ENCODE measurements at places on chromosomes 2 and 18. TPM values are rescaled to one million over a fixed set of nuclear protein-coding genes. Genes with fewer than 3 reads are reported as not detected.

GRCh38 chr2:162716122-162716521 lies 122.4 kb downstream of the KCNH7 start:
- no peaks in the 10 kb centered on the region for H3K4me1 ChIP-seq
- no peaks in the 10 kb centered on the region for H3K36me3 ChIP-seq
- no peak overlapping the region for H3K27ac ChIP-seq
- H3K4me3 ChIP-seq = no peak overlapping the region

GRCh38 chr2:102154364-102154763 lies 11.8 kb downstream of the IL1R1 start:
- no peak overlapping the region for H3K4me3 ChIP-seq
- H3K36me3 ChIP-seq = peaks cover 43% of the 10 kb centered on the region
- H3K27me3 ChIP-seq = no peaks in the 10 kb centered on the region

GRCh38 chr2:107222466-107222865 lies 336.5 kb upstream of the ST6GAL2 start:
- no peaks in the 10 kb centered on the region for H3K27me3 ChIP-seq
- H3K36me3 ChIP-seq = no peaks in the 10 kb centered on the region
- H3K4me3 ChIP-seq = no peak overlapping the region
- DNase-seq = no peak
- no peak overlapping the region for H3K27ac ChIP-seq
- no peaks in the 10 kb centered on the region for H3K4me1 ChIP-seq

DNA sequence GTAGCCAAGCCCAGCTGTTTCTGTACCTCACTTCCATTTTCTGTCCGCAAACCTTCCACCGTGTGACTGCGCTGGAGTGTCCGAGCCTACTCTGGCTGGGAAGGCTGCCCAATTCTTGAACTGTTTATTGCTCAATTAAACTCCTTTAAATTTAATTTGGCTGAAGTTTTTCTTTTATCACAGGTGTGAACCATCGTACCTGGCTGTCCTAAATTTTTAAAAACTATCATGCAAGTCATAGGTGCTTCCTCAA lies 6.2 kb upstream of the RNU2-63P start:
- no peaks in the 10 kb centered on the region for H3K27me3 ChIP-seq
- no peak overlapping the region for H3K27ac ChIP-seq
- DNase-seq = no peak
- no peak overlapping the region for H3K4me3 ChIP-seq

DNA sequence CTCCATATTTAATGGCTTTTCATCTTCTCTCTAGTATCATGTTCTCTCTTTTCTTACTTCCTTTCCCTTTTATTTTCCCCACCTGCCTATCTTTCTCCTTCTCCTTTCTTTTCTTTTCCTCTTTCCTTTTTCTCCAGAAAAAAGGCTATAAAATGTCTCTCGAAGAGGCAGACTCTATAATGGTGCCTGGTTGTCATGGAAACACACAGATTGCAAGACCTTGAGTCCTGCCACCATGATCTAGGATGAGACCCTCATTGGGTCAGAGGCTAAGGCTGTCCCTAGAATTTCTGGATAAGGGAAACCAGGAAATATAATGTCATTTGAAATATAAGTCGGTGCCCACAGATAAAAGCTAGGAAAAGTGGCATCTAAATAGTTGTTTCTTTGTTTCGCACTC lies 36.5 kb upstream of the LHCGR start:
- H3K4me3 ChIP-seq = no peak overlapping the region
- H3K27ac ChIP-seq = no peak overlapping the region
- no peaks in the 10 kb centered on the region for H3K4me1 ChIP-seq
- no peak for DNase-seq
- H3K36me3 ChIP-seq = no peaks in the 10 kb centered on the region
- no peaks in the 10 kb centered on the region for H3K27me3 ChIP-seq

GRCh38 chr2:23518481-23519333 lies 133.7 kb downstream of the KLHL29 start:
- H3K27ac ChIP-seq = no peak overlapping the region
- H3K4me3 ChIP-seq = no peak overlapping the region
- no peaks in the 10 kb centered on the region for H3K27me3 ChIP-seq
- no peak for DNase-seq
- H3K36me3 ChIP-seq = no peaks in the 10 kb centered on the region

DNA sequence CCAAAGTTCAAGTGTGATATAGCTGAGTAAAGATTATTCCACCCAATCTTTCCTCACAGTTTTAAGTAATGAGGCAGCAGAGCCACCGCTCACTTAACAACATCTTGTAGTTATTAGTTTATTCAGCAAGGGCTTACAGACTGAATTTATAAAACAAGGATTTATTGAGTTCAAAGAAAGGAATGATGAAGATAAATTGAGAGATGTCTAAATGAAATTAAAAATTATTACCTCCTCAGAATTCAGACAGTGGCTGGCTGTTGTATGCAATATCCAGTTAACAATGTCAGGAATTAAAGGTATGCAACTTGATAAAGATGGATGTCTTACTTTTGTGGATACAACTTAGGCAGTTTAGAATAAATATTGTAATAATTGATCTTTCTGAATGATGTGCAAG lies 927.3 kb upstream of the CDH2 start:
- H3K27me3 ChIP-seq = no peaks in the 10 kb centered on the region
- no peaks in the 10 kb centered on the region for H3K4me1 ChIP-seq
- no peak overlapping the region for H3K27ac ChIP-seq
- DNase-seq = no peak
- no peaks in the 10 kb centered on the region for H3K36me3 ChIP-seq

DNA sequence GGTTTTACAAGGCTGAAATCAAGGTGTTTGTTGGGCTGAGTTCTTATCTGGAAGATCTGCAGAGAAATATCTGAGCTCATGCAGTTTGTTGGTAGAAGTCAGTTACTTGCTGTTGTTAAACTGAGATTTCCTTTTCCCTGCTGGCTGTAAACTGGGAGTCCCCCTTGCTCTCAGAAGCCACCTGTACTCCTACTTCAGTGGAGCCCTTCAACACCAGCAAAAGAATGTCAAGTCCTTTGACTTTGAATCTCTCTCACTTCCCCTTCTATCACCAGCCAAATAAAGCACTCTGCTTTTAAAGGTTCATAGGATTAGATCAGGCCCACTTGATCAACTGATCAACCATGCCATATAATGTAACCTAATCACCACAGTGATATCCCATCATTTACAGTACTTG lies 252.2 kb upstream of the CDH7 start:
- H3K4me1 ChIP-seq = no peaks in the 10 kb centered on the region
- no peak overlapping the region for H3K4me3 ChIP-seq
- H3K27ac ChIP-seq = no peak overlapping the region
- no peaks in the 10 kb centered on the region for H3K36me3 ChIP-seq
- no peaks in the 10 kb centered on the region for H3K27me3 ChIP-seq

- no peak for DNase-seq
- H3K36me3 ChIP-seq = no peaks in the 10 kb centered on the region
- H3K4me1 ChIP-seq = no peaks in the 10 kb centered on the region
- H3K4me3 ChIP-seq = no peak overlapping the region
- H3K27me3 ChIP-seq = no peaks in the 10 kb centered on the region
- H3K27ac ChIP-seq = no peak overlapping the region
Measured at GRCh38 chr18:10798727-10799550, 273.1 kb downstream of the NAPG start.

- DNase-seq = no peak
- no peak overlapping the region for H3K27ac ChIP-seq
- peaks cover 25% of the 10 kb centered on the region for H3K36me3 ChIP-seq
- H3K27me3 ChIP-seq = no peaks in the 10 kb centered on the region
- no peaks in the 10 kb centered on the region for H3K4me1 ChIP-seq
- no peak overlapping the region for H3K4me3 ChIP-seq
Measured at GRCh38 chr2:32485399-32485798, 128.6 kb downstream of the BIRC6 start.

DNA sequence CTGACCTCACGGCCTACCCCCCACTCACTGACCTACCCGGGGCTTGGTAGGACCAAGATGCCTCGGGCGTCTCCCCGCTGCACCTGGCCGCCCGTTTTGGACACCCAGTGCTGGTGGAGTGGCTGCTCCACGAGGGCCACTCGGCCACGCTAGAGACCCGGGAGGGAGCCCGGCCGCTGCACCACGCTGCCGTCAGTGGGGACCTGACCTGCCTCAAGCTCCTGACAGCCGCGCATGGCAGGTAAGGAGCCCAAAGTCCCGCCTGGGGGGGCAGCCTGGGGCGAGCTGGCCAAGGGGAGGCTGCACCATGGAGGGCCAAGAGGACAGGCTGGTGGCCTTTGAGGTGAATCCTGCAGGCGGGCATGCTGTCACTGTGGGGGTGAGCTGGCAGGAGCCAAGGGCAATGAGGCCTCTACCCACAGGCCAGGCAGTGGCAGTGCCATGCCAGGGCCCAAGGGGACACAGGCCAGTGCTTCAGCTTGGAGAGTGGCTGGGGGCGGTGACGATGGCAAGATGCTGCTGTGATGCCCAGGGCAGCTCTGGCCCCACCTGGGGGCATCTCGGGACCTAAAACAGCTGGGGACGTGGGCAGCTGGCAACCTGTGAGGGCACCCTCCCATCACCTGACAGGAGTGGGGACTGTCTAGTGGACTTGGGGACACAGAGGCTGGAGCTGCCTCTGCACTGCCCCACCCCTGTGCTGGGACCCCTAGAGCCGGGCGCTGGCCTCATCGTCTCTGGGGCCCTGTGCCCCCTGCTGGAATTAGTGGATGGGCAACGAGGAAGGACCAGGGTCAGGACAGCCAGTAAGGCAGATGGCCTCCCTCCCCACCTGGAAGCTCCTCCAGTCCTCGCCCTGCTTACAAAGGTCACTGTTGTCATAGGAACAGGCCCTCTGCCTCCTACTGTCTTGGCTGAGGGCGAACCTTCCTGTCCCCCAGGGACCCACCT lies 2.0 kb downstream of the ESPNL start:
- no peak overlapping the region for H3K27ac ChIP-seq
- DNase-seq = peak; percentile 56
- no peaks in the 10 kb centered on the region for H3K27me3 ChIP-seq
- H3K4me3 ChIP-seq = no peak overlapping the region
- no peaks in the 10 kb centered on the region for H3K36me3 ChIP-seq

GRCh38 chr2:222440673-222441422 lies 16.5 kb downstream of the SGPP2 start:
- no peaks in the 10 kb centered on the region for H3K36me3 ChIP-seq
- no peak overlapping the region for H3K27ac ChIP-seq
- no peaks in the 10 kb centered on the region for H3K4me1 ChIP-seq
- H3K27me3 ChIP-seq = no peaks in the 10 kb centered on the region

DNA sequence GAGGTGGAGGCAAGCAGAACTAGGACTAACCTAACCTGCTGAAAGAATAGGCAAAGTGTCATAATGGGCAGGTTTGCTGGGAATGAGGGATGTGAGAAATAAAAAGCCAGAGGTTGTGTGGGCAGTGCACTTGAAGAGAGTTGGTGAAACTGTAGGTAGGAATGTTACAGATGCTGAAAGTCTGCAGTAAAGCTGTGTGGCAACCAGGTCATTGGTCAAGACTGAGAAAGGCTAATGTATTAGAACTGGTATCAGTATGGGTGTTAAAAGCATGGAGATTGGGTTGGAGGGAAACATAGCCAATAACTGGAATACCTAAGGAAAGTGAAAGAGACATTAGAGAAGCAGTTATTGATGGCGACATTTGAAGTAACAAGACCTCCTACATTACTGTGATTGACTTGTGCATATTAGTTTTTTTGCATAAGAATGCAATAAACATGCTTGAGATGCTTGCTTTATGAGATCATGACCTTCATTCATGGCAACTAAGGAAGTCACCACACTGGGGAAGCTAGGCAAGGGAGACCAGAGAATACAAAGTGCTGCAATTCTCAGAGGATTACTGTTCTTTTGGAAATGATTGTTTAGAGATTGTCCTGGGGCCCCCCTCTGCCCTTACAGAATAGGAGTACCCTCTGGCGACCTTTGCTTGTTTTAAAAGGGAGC lies 11.8 kb downstream of the GULP1 start:
- H3K4me1 ChIP-seq = peaks cover 13% of the 10 kb centered on the region
- H3K4me3 ChIP-seq = no peak overlapping the region
- no peak for DNase-seq

DNA sequence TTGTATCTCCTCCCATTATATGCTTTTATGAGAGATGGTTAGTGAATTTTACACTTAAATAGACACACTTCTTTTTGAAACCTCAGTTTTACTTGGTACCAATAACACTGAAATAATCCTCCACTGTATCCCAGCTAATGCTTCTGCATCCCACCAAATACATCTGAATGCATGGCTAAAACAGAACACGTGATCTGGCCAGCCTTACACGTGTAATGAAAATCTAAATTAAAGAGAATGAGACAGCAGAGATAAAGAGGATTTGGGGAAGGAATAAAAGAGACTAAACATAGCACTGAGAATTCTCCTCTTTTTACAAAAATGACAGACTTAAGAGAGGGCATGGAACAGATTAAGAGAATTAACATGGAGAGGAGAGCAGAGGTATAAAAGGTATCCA lies 612.2 kb downstream of the NRXN1 start:
- H3K27me3 ChIP-seq = no peaks in the 10 kb centered on the region
- no peak for DNase-seq
- H3K36me3 ChIP-seq = no peaks in the 10 kb centered on the region

- no peak overlapping the region for H3K4me3 ChIP-seq
- no peak for DNase-seq
- H3K27ac ChIP-seq = peak overlapping the region; percentile 32
- no peaks in the 10 kb centered on the region for H3K4me1 ChIP-seq
Measured at GRCh38 chr2:1162768-1163584, 212.3 kb downstream of the SNTG2 start.

DNA sequence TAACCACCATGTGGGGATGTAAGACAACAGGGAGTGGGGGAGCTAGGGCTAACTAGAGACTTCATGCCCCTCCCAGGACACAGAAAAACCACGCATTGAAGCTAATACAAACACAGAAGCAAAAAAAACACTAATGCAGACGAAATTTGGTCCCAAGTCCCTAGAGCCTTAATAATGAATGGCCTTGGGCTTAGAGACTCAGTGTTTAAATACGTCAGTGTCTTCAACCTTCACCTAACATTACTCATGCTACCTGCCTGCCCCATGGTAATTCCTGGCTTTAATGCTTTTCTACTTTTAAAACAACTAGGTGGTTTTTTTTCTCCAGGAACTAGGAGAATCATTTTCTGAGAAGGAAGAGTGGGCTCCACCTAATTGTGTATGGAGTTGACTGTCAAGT lies 64.1 kb upstream of the ITSN2 start:
- H3K36me3 ChIP-seq = no peaks in the 10 kb centered on the region
- no peak overlapping the region for H3K4me3 ChIP-seq
- no peaks in the 10 kb centered on the region for H3K27me3 ChIP-seq
- DNase-seq = no peak
- H3K27ac ChIP-seq = no peak overlapping the region

- H3K27me3 ChIP-seq = no peaks in the 10 kb centered on the region
- peak; percentile 79 for DNase-seq
- no peaks in the 10 kb centered on the region for H3K36me3 ChIP-seq
Measured at GRCh38 chr2:46296216-46296839, 879 bp upstream of the EPAS1 start.

Gene ANKRD12
- 109 TPM for total RNA-seq

Gene LBX2
- 0.99 TPM for total RNA-seq

Gene VIL1
- total RNA-seq = 0.71 TPM

Gene SNX17
- total RNA-seq = 99.6 TPM

Gene INPP5D
- total RNA-seq = 20.8 TPM

Gene TFCP2L1
- total RNA-seq = 0.49 TPM

Gene SLC9A2
- not detected for total RNA-seq

Gene ZNF396
- total RNA-seq = 1.9 TPM

Gene FBXO36
- total RNA-seq = 3.3 TPM
